ENCODE measurements at places on chromosomes 2 and 18.

GRCh38 chr2:219001577-219002394 is 8.6 kb upstream of the CRYBA2 start:
- DNase-seq = no peak

GRCh38 chr2:30790879-30791278 is 16.4 kb downstream of the CAPN13 start:
- DNase-seq = no peak

DNA sequence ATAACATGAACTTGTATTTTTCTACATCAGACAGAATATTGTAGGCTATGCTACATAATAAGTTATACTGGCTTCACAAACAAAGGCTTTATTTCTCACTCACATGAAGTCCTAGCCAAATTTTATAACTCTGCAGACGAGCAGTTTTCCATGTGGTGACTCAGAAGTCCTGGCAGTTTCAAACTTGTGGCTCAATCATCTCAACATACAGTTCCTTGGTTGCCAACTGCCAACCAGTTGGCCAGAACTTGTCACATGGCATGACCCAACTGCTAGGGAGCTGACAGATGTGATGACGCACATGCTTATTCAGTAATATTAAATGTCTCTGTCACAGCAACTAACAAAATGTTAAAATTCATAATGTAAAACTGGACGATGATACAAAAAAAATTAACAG is 63.8 kb upstream of the ZC3H15 start:
- no peak for DNase-seq

GRCh38 chr2:240569998-240570530 is 1.8 kb downstream of the RNPEPL1 start:
- no peak for DNase-seq

DNA sequence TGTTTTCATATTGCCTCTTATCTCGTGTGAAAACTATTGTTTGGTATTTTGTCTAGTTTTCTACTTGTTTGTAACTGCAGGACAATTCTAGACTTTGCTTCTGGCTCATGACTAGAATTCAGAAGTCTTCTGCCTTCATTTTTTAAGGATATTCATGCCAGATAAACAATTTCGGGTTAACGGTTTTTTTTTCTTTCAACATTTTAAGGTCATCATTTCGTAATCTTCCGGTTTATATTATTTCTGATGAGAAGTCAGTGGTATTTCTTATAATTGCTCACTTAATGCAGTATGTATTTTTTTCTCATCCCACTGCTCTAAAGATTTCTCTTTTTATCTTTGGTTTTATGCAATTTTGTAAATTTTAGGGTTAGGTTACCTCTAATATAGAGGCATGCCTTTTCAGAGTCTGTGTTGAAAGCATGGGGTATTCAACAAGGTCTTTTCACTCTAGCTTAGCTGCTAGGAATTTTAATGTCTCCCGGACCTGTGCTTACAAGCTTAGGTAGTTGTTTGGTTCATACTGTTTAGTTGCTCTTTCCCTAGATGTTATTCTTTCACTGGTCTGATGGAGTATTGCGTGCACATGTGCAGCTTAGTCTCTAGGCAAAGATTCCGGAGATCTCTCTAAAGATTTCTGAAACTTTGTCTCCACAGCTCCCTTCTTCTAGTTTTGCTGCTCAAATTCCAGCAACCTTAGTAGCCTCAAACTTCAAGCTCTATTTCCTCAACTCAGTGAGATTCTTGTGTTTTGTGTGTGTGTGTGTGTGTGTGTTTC is 198.1 kb downstream of the MCFD2 start:
- no peak for DNase-seq

Data from effector memory CD8-positive, alpha-beta T cell (primary cell).